Activated naive CD4-positive, alpha-beta T cell treated with Interleukin-2 at 50 U/mL for 16 hours (primary cell): ENCODE measurements at places on chromosomes 12 and 14.

- no peak for DNase-seq
Measured at GRCh38 chr14:61641914-61642613, 53.2 kb upstream of the HIF1A start.

- DNase-seq = no peak
Measured at GRCh38 chr12:51388846-51389245, 2.4 kb downstream of the GALNT6 start.

DNA sequence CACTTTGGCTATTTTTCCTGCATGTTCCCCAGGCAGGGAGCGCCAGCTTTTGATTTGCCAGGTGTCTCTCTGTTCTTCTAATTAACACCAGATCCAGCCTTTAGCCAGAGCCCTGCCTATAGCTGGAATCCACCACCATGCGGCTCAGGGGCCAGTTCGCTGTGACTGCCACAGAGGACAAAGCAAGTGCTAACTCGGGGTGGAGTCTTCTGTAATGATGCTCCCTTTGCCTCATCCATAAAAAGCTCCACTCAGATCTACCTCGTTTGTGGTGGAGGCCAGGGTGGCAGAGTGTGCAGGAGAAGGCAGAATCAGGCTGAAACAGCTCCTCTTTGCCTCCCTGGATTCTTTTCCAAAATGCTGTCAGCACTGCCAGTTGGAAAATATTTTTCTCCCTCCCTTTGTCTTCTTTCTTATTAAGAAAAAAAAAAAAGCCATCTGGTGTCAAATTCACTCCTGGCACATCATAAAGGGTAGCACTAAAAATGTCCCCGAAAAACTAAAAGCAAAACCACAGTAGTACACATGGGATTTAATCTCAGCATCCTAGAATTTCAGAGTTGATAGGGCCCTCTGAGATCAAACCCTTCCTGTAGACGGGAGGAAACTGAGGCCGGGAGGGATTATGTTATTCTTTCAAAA lies 18.0 kb upstream of the CTDSP2 start:
- no peak for DNase-seq

DNA sequence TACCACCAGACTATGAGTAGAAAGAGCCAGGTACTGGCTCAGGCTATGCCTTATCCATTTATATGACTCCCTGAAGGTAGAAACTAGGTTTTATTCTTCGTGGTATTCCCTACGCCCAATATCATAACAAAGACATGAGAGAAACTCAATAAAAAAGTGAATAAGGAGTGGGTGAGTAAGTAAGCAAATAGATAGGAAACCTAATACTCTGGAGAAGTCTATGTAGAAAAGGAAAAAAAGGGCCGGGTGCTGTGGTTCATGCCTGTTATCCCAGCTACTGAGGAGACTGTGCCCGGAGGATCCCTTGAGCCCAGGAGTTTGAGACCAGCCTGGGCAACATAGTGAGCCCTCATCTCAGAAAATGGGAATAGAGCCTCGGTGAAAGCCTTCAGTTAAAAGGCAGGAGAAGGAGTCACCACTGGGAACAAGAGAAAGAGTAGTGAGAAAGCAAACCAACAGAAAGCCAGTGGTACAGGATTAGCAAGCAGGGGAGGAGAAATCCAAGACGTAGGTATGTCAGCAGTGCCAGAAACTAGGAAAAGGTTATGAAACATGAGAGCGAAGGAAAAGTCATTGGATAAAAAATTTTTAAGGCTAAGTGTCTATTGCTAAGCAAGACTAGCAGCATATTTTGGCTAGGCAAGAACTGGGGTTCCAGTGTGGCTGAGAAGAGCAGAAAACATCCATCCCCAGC lies 6.0 kb upstream of the OR6J1 start:
- DNase-seq = no peak

DNA sequence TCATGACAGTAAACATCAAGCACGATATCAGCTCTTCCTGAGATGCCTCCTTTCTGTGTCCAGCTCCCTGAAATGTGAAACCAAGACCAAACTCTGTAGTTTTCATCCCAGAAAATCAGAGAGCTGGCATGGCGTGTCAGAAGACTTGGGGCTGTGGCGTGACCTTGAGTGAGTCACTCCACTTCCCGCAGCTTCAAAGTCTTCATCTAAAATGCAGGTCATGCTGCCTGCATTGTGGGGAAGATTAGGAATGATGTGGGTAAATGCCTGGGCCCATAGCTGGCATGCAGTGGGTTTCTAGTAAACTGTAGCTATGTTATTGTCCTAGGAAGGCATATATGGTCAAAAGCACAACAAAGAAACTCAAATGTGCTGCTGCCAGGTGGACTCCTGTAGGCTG lies 28.8 kb downstream of the OAS2 start:
- DNase-seq = no peak

GRCh38 chr14:102655137-102655536 lies 62.7 kb downstream of the RCOR1 start:
- DNase-seq = no peak

DNA sequence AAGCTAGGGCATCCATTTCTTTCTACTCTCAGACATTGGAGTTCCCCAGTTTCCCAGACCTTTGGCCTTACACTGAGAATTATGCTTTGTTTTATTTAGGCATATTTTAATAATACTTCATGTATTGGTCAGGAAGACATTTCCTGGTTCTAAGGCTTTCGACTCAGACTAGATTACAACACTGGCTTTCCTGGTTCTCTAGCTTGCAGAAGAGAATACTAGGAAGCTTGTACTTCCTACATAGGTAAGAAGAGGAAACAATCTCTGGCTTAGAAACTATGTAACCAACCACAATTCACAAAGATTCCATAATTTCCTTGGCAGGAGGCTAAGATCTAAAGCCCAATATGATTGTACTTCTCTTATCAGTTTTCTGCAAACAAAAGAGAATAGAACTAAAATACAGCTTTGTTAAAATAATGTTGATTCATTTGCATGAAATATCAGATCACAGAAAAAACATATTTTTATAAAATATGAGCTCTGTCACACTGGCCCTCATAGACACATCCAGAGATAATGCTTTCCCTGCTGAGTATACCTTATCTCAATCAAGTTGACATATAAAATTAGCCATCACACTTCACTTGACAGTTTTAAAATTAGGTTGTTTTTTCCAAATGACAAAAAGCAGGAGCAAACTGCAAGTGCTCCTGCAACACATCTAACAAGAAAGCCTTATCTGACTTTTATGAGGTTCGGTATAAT lies 30.5 kb downstream of the CLEC2D start:
- no peak for DNase-seq

DNA sequence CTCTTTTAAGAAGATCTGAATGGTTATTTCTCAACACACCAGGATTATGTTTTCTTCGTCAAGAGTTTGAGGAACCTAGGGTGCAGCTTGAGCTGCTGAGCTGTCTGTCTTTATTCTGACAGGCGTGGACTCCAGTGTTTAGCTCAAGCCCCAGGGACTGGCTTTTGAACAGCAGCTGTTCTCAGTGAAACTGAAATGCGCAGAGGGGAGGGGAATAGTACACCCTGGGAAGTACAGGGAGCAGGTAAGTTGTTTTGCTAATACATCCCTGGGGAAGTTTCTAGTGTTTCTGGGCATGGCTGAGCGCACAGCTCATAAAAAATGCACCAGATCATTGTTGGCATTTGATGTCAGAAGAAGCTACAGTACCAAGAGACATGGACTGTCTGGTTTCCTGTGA lies 659.8 kb downstream of the DIO2 start:
- no peak for DNase-seq

- no peak for DNase-seq
Measured at GRCh38 chr14:89386212-89386886, 30.7 kb downstream of the FOXN3 start.

GRCh38 chr12:95633732-95634465 lies 82.6 kb upstream of the USP44 start:
- no peak for DNase-seq

DNA sequence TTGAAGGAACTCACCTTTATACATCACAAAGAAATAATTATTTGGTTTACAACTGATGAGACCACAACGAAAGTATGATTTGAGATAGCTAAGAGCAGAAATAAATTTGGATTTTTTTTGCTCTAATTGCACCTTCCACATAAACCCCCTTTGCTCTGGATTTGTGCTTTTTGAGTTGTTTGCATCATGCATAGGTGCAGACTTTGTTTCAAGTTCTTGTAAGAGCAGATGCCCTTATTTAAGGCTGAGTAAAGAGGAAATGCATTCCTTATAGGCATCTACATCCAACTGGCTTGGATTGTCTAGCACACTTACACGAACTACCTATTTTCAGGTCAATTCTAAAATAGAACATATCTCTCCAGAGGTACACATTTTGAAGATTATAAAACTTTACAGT lies 6.6 kb upstream of the CCND2 start:
- no peak for DNase-seq

- peak; percentile 39 for DNase-seq
Measured at GRCh38 chr14:32252030-32252670, 49.1 kb upstream of the RNU6-8 start.

DNA sequence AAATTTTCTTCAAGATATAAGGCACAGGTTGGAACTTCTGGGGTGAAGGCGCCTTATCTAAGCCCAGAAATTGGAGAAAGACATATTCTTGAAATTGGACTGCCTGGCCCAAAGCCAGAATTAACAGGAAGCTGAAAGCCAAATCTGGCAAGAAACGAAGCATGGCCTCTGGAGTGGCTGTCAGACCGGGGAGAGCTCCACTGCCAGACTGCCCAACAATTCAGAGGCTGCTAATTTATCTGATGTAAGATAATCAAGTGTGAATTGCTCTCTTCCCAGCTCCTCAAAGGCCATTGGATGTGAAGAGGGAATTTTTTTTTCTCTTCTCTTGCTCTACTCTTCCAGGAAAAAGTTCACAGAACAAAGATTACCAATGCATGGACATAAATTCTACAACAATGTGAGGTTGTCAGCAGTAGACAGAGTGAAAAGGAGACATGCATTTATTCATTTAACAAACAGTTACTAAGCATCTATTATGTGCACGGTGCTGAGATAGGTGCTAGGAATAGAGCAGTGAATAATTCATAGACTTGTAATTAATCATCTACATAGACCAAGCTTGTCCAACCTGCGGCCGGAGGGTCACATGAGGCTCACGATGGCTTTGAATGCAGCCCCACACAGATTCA lies at the start of gene GDF3:
Gene GDF3, minus strand, starts transcription at position 210 of the 632 bp plus-strand sequence. Its CDS starts 47 bp downstream, at position 163.
- no peak for DNase-seq

- DNase-seq = no peak
Measured at GRCh38 chr12:74552201-74552600, 14.6 kb downstream of the ATXN7L3B start.

DNA sequence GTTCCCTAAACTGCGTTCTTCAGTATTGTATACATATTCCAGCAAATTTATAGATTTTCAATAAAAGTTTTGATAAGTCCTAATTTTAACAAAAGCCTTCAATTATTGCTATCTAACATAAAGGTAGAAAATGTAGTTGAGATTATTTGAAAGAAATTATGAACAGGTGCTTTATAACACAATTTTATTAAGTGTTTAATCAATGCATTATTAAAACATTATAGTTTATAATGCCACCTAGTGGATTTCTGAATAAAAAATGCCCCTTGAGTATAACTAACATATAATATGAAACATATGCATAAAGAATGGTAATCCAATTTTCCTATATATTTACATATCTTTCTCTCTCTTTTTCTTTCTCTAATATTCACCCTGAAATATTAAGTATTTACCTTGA lies 515.3 kb downstream of the SLC6A15 start:
- DNase-seq = no peak

GRCh38 chr12:122147514-122148290 lies 26.3 kb downstream of the IL31 start:
- DNase-seq = no peak

DNA sequence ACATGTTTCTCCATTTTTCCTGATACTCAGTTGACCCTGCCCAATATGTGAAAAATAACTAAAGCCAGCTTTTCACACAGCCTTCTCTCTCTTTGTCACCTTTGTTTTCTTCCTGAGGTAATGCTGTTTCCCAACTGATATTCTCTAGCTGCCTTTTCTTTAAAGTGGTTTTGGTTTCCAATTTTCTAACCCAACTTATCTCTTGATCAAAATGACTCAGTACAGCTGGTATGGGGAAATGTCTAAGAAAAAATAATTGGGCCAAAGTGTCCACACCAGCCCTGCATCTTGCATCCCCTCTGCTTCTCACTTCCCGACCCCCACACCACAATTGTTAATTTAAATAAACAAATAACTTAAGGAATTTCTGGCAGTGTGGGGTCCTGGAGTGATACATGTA lies 193.8 kb downstream of the SYT1 start:
- DNase-seq = no peak

DNA sequence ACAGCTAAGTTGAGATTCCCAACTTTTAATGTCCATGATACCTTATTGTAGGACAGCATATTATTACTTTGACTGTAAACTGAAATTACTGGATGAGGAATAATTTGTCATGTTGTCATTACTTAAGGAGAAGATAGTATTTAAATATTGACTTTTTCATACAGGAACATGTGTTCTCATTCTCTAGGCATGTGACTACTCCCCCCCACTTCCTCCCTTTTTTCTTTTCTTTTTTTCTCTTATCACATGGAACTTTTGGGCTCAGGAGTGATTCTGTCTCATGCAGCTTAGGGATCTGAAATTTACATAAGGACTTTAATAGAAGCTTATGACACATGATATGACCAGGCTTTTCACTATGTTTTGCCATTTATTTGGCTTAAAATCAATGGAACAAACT lies 127.7 kb upstream of the SLCO1C1 start:
- DNase-seq = no peak

DNA sequence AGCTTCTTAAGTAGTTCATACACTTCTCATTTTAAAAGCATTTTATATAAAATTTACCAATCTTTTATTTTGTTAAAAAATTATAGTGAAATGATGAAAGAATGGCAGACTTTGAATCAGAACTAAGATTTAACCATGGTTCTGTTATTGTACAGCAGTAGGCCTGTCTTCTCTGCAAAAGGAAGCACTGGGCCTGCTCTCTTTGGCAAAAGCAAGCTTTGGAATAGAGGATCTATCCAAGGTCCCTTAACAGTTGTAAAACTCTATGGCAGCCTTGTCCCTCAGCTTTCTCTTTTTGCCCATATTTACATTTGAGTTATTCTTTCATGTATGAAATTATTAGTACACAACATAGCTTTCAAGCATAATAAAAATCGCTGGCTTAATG lies 82.8 kb downstream of the PLEKHG7 start:
- no peak for DNase-seq
